ENCODE measurements at places on chromosomes 1 and 21.

- peak; percentile 72 for DNase-seq
These were observed 479.8 kb upstream of the VAMP3 start for GRCh38 chr1:7290971-7291970.

DNA sequence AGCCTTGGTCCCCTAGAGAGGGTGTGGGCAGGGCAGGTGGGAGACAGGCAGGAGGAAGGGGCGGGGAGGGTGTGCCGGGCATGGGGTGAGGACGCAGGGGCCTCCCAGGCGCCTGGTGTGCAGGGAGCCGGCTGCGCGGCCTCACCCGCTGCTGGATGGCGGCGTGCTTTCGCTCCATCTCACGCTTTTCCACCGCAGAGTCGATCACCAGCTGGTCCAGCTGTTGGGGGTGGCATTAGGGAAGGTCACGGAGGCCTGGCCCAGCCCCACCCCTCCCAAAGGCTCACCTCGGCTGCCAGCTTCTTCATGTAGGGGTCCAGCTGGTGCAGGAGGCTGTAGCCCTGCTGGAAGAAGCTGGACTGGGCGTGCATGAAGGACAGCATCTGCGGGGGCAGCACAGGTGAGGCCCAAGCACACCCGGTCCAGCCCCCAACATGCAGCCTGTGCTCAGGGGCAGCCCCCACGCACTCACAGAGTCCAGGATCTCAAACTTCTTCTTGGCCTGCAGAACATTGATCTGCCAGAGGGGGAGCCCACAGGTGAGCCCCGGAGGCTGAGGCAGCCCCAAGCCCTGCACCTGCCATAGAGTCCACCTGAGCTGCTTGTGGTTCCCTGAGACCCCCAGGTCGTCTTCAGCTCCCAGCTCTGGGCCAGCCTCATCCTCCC is 7.9 kb downstream of the ACAP3 start:
- DNase-seq = peak; percentile 34

- peak; percentile 38 for DNase-seq
These were observed 306.4 kb downstream of the DUSP10 start for GRCh38 chr1:221435504-221435904.

- no peak for DNase-seq
These were observed 130.8 kb downstream of the LYPLAL1 start for GRCh38 chr1:219304227-219305226.

DNA sequence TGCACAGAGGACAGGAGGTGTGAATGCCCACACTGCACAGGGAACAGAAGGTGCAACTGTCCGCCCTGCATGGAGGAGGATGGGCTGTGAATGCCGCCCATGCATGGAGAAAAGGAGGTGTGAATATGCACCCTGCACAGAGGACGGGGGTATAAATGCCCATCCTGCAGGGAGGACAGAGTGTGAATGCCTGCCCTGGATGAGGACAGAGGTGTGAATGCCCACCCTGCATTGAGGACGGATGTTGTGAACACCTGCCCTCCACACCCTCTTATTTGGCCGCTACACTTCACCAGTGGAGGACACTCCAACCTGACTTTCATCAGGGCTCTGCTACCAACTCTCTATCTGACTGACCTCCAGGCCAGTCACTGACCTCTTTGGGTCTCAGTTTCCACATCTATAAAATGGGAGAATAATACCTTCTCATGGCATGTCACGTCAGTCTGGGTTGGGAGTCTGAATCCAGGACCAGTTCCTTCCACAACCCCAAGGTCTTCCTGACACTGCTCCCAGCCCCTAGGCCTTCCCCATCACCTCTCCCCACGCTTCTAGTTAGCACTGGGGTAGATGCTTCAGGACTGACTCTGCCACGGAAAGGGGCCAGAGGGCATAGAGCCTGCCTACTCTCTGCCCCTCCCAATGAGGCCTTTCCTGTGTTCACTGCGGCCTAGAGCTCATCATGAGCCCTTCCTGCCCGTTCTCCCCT is 28.4 kb downstream of the ZBTB17 start:
- no peak for DNase-seq

DNA sequence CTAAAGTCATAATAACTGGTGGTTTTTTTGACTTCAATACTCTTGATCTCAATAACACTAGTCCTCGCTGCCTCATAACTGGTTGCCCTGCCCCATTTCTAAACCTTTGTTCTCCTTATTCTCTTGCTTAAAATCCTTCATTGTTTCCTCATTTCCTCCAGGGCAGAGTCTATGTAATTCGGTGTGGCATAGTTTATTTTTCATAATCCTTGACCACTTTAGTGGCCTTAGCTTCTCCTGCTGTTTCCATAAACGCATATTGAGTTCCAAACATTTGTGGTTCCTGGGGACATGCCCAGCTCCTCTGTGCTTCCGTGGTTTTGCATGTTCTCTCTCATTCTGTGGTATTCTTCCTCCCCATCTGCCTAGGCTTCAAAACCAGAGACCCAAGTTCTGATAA is 19.0 kb upstream of the TLCD4 start:
- no peak for DNase-seq

DNA sequence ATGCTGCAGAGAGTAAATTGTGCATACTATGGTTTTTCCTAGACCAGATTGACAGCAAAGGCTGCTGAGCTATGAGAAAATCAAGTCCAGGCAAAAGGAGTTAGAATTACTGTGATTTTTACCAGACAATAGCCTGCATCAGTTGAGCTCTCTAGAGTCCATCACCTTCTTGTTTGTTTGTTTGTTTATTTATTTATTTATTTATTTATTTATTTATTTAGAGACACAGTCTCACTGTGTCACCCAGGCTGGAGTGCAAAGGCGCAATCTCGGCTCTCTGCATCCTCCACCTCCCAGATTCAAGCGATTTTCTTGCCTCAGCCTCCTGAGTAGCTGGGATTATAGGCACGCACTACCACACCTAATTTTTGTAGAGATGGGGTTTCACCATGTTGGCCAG is 24.2 kb upstream of the ABCB10 start:
- DNase-seq = no peak

GRCh38 chr1:15332952-15333715 is 76.6 kb upstream of the EFHD2 start:
- DNase-seq = no peak

- no peak for DNase-seq
These were observed 132.5 kb upstream of the DPT start for GRCh38 chr1:168861421-168862004.

GRCh38 chr1:206803221-206803730 is 31.0 kb upstream of the IL10 start:
- DNase-seq = no peak

DNA sequence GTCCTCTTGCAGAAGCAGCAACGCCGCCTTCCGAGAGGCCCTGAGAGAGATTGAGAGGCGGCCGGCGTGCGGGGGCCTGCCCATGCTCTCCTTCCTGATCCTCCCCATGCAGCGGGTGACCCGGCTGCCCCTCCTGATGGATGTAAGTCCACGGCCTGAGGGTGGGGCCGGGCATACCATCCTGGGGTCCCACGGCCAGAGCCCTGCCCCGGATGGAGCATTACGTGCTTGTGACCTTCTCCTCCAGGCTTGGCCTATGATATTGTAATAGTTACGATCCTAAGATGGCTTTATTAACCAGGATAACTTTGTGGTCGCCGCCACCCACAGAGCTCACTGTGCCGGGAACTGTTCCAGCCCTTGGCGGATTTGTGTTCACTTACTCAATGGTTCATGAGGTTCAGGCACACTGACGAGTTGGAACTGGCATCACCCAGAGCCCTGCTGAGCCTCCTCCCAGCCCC is 18.9 kb downstream of the ARHGEF16 start:
- no peak for DNase-seq

- DNase-seq = peak; percentile 57
These were observed 73.2 kb upstream of the TRAPPC10 start for GRCh38 chr21:43938751-43939442.

GRCh38 chr1:35449334-35450008 is 107.7 kb downstream of the KIAA0319L start:
- no peak for DNase-seq

DNA sequence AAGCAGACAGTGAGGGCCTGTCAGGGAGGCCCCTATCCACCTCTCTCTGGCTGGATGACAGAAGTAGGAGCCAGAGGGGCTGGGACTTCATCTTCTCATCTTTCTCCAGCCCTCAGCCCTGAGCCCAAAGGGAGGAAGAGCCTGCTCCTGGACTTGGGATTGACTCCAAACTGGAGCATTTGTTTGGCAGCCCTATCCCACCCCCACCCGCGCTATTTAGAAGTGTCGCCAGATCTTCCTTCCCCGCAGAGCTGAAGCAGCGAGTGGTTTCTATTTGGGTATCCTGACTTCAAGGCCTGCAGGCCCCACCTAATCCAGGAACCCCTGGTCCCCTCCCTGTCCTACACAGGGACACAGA is 9.6 kb downstream of the NES start:
- DNase-seq = peak; percentile 90

- no peak for DNase-seq
These were observed 191.9 kb downstream of the RERE start for GRCh38 chr1:8625491-8625890.

- DNase-seq = peak; percentile 49
These were observed 755 bp downstream of the FBXO42 start for GRCh38 chr1:16351456-16351993.

DNA sequence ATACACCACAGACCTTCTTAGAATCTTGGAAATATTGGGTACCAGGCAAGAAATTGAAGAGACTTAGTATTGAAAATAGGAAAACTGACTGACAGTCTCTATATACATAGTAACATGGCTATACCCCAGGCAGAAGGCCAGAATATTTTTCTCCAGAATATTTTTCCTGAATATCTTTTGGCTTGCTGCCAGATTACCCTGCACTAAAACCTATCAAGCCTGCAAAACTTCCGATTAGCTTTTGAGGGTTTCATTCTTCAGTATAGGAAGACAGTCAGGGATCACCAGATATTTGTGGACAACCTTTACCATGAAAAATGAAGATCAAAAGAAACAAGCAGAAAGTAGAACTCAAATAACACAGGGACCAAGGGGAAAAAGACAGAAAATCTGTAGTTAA is 187.9 kb downstream of the LRRC7 start:
- DNase-seq = no peak

DNA sequence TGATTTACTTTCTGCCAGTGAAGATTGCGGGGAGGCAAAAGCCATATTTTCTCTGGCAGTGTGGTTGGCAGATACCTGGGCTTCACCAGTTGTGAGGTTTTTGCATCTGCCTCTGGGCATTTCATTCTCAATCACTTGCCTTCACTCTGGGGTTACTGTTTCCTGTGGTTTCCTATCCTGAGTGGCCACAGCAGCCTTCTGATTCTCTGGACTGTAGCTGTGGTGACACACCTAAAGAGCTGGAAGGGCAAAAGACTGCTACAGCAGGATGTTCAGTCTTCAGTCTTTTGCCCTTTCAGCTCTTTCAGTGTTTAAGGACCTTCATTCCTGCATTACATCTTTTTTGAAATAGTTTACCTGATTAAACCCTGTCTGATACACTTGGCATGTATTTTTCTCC is 50.5 kb upstream of the GPR52 start:
- no peak for DNase-seq

GRCh38 chr1:7288992-7289391 is 482.1 kb upstream of the VAMP3 start:
- no peak for DNase-seq

- DNase-seq = peak; percentile 54
These were observed 697 bp downstream of the SLC22A15 start for GRCh38 chr1:115976921-115977498.

DNA sequence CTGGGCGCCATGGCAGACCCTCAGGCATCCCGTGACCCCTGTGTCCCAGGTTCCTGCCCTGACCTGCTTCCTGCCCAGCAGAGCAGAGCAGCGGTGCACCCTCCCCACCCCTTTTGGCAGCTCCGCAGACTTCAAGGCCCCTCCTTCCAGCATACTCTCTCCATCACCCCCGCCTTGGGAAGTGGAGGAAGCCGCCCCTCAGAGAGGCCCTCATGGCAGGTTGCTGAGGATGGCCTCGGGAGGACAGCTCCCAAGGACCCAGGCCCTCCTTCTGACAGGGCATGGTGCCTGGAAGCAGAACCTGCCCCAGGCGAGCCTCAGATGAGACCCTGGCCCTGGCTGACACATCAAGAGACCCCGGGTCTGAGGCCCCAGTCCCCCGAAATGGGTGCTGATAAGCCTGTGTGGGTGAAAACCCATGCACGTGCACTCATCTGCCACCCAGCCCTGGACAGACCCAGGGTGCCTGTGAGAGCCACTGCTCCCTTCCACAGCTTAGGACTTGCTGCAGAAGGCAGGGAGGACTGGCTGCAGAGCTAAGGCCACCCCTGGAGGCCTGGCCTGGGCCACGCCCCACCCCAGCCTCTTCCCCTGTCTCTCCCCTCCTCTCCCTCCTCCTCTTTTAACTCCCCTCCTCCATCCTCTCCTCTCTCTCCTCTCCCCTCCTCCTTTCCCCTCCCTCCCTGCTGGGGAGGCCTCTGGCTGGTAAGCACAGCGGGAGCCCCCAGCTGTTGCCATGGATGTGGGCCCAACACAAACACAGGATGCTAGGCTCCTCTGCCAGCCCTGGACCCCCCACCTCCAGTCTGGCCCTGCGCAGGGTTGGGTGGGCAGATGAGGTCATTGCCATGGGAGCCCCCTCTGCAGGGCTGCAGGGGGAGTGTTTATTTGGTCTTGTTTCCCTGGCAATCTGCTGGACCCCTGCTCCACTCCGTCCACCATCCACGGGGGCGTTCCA is 33.7 kb downstream of the WNT9A start:
- no peak for DNase-seq

Measured in cerebellar cortex (tissue), 1 donor.